Immature natural killer cell (primary cell): ENCODE measurements at places on chromosomes 12 and 14.

GRCh38 chr14:93953263-93953662 lies 23.1 kb downstream of the ASB2 start:
- no peak for DNase-seq

DNA sequence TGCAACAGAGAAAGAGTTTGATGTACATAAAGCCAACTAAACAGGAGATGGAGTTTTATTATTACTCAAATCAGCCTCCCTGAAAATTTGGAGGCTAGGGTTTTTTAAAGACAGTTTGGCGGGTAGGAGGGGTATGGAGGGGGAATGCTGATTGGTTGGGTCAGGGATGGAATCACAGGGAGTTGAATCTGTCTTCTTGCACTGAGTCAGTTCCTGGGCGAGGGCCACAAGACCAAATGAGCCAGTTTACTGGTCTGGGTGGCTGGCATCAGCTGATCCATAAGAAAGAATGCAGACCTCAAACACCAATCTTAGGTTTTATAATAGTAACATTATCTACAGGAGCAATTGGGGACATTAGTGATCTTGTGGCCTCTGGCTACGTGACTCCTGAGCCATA lies 64.9 kb downstream of the RIN3 start:
- DNase-seq, result no peak

GRCh38 chr12:94488463-94488862 lies 28.8 kb upstream of the CEP83 start:
- DNase-seq, result no peak

DNA sequence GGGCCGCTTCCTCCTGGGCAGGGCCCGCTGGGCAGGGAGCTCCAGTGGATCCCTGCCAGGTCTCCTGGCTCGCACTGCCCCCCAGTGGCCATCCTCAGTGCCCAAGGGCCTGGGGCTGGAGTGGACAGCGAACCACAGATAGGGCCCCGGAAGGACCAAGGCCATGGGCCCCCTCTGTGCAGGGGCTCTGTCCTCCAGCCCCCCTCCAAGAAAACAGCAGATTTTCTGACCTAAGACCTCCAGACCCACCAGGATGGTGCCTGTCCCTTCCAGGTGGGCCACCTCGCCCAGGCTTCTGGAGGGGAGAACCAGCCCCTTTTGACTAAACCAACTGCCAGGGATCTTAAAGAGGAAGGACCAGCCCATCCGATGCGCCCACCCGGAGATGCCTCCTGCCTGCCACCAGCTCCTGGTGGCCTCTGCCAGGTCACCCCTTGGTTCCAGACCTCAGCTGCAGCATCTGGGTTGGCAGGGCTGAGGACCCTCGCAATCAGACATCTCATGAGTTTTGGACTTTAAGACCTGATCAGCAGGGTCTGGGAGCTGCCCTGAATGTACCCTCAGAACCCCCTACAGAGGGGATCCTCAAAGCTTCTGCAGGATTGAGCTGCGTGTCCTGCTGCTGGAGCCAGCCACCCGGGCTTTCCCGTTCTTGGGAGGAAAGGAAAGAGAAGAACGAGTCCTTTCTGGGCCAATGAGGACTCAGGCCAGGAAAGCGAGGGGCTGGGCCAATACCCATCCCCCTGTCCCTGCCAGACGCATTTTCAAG lies 325.8 kb upstream of the DIO3 start:
- DNase-seq, result no peak
